Fibroblast of lung (primary cell): ENCODE measurements at places on chromosomes 2 and 18.

DNA sequence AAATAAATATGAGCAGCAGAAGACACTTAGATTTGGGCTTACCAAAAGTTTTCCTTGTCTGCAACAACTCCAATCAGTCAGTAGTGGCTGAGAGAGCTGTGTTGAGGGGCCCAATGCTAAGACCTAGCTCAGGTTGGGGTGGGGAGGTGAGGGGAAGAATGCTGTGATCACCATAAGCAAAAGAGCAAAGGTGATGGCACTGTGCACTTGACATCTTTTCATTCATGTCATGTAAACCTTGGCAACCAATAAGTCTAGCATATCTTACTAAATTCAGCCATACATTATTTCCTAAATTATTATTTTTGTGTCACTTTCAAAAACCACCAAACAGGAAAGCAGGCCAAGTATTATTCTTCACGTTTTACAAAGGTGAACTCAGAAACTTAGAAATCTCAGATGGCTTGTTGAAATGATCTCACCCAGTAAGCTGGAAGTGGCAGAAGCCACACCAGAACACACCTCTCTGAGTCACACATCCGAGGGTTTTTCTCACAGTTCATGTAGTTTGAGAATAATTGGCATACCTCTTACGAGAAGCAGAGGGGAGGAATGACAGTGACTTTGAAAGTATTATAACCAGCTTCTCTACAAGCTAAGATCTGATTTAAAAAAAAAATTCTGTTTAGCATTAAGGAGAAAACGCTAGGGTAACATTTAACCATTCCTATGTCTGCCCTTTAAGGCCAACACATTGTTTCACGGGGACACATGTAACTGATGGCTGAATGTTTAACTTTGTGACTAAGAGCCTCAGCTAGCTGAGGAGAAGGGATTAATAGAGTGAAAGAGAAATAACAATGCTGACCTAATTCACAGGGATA lies 43.3 kb upstream of the SETBP1 start:
- H3K36me3 ChIP-seq: no peaks in the 10 kb centered on the region
- DNase-seq: peak; percentile 83
- H3K4me1 ChIP-seq: no peaks in the 10 kb centered on the region
- no peak overlapping the region for H3K27ac ChIP-seq

GRCh38 chr2:104969564-104969963 lies 68.3 kb upstream of the MRPS9 start:
- H3K27ac ChIP-seq: no peak overlapping the region
- peak; percentile 12 for DNase-seq
- no peaks in the 10 kb centered on the region for H3K27me3 ChIP-seq
- no peak overlapping the region for H3K4me3 ChIP-seq
- no peaks in the 10 kb centered on the region for H3K36me3 ChIP-seq

GRCh38 chr2:70069049-70069448 lies 18.2 kb upstream of the PCBP1 start:
- H3K36me3 ChIP-seq: no peaks in the 10 kb centered on the region
- H3K27ac ChIP-seq: no peak overlapping the region
- H3K4me1 ChIP-seq: peaks cover 4% of the 10 kb centered on the region
- H3K27me3 ChIP-seq: no peaks in the 10 kb centered on the region
- no peak overlapping the region for H3K4me3 ChIP-seq
- no peak for DNase-seq

DNA sequence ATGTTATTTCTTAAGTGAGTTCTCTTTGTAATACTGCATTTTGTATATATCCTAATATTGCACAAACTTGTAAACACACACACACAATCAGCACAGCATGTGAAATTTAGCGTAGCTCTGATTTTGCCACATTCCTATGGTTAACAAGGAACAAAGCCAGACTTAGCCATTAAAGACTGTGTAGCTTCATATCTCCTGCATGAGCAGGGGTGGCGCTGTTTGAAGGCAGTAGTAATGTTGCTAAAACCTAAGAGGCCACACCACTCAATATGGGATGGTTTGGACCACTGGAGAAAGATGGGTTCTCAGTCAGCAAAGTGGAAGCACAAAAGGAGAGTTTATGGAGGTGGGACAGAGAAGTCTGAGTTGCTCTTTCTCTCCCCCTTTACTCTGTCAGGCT lies 61.1 kb upstream of the RND3 start:
- peak; percentile 46 for DNase-seq
- H3K27me3 ChIP-seq: no peaks in the 10 kb centered on the region
- H3K4me3 ChIP-seq: no peak overlapping the region
- H3K27ac ChIP-seq: no peak overlapping the region
- no peaks in the 10 kb centered on the region for H3K36me3 ChIP-seq
- no peaks in the 10 kb centered on the region for H3K4me1 ChIP-seq

GRCh38 chr2:56473524-56473923 lies 289.7 kb downstream of the CCDC85A start:
- H3K36me3 ChIP-seq: no peaks in the 10 kb centered on the region
- H3K27ac ChIP-seq: no peak overlapping the region
- DNase-seq: no peak
- no peaks in the 10 kb centered on the region for H3K27me3 ChIP-seq
- no peaks in the 10 kb centered on the region for H3K4me1 ChIP-seq
- no peak overlapping the region for H3K4me3 ChIP-seq

DNA sequence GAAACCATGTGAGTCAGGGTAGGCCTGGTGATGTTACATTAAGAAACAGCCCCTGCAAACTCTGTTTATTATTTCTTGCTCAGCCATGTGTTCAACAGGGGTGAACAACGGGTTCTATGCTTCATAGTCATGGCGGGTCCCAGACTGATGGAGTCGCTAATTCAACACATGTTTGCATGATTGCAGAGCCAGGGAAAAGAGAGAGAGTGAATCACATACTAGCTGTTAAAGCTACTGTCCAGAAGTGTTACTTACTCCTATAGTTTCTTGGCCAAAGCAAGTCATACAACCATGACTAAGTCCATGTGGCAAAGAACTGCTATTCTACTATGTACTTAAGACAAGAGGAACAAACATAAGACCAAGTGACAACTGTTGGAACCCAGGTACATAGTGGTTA lies 241.2 kb upstream of the SKOR2 start:
- no peak for DNase-seq
- no peaks in the 10 kb centered on the region for H3K27me3 ChIP-seq
- no peaks in the 10 kb centered on the region for H3K36me3 ChIP-seq
- no peak overlapping the region for H3K27ac ChIP-seq
- H3K4me3 ChIP-seq: no peak overlapping the region

DNA sequence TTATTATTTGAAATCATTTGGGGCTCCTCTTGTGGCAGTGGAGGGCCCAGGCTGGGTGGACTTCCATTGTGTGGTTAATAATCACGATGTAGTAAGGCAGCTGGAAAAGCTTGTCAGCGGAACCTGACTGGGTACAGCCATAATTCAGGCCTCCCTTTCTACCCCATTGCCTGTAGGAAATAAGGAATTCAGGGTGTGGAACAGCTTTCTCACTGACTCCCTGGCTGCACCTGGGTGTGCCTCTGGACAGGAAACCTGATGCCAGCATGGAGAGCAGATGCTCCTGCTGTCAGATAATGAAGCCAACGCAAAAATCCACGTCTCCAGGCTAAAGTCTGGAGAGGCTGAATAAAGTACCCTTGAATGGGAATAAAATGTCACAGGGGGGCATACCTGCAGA lies 44.2 kb downstream of the LYPD6B start:
- DNase-seq: no peak
- no peak overlapping the region for H3K4me3 ChIP-seq
- no peak overlapping the region for H3K27ac ChIP-seq
- no peaks in the 10 kb centered on the region for H3K27me3 ChIP-seq

DNA sequence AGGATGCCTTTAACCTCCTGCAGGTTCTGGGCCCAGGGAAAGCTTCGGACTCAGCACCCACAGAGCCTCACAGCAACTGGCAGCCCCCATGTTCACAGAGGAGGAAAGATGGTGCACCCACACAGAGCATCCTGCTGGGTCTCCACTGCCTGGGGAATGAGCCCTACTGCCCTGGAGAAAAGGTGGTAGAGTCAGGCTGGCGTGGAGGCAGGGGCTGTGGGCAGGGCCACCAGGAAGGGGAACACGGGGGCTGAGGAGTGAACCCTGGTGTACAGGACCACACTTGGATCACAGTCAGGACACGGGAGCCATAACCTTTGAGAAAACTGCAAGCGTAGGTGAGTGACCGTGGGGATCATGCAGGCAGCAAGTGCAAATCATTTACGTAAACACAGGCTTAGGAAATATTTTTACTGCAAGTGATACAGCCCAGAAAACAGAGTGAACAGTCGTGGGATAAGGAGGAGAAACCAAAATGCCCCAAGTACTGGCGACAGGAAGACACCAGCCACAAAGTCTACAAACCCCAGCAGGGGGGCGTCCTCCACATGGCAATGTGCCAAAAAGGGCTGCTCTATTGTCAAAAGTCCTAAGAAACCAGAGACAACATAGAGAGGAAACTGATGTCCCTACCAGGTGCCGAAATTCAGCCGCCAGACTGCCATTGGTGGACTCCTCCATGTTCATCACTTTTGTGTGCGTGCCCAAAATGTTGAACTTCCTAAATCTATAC lies 27.6 kb downstream of the STAT1 start:
- no peaks in the 10 kb centered on the region for H3K4me1 ChIP-seq
- H3K4me3 ChIP-seq: no peak overlapping the region
- DNase-seq: no peak
- no peaks in the 10 kb centered on the region for H3K27me3 ChIP-seq

GRCh38 chr2:85862426-85862825 lies 26.4 kb downstream of the ST3GAL5 start:
- no peaks in the 10 kb centered on the region for H3K36me3 ChIP-seq
- no peaks in the 10 kb centered on the region for H3K27me3 ChIP-seq
- no peak overlapping the region for H3K4me3 ChIP-seq
- DNase-seq: no peak
- H3K27ac ChIP-seq: no peak overlapping the region

GRCh38 chr18:23547846-23548245 lies 38.5 kb downstream of the NPC1 start:
- peaks cover 6% of the 10 kb centered on the region for H3K36me3 ChIP-seq
- no peaks in the 10 kb centered on the region for H3K4me1 ChIP-seq
- H3K27ac ChIP-seq: no peak overlapping the region
- H3K27me3 ChIP-seq: no peaks in the 10 kb centered on the region
- no peak for DNase-seq
